ENCODE measurements at places on chromosomes 12 and 14. TPM values are rescaled to one million over a fixed set of nuclear protein-coding genes. Genes with fewer than 3 reads are reported as not detected.

DNA sequence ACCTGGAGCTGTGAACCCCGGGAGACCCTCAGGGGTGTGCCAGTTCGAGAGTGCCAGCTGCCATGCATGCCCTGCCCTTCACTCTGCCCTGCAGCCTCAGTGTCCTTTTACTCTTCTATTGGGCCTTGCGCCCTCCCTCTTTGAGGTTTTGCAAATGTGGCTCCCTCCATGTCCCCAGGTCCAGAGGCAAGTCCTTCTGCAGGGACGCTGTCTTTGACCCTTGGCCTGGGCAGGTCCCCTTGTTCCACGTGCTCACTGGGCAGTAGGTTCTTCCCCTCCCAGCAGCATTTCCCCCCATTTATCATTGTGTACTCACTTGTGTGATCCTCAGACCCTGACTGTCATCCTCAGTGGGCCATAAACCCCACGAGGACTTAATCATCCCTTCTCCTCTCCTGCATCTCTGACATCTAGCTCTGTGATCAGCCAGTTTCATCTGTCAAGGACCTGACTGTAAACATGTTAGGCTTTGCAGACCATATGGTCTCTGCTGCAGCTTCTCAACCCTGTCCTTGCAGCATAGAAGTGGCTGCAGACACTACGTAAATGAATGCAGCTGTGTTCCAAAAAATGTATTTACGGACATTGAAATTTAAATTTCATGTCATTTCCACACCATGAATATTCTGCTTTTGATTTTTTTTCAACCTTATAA lies 36.6 kb downstream of the TSPAN9 start:
- no peak for DNase-seq
- H3K27ac ChIP-seq, result no peak overlapping the region
- H3K27me3 ChIP-seq, result no peaks in the 10 kb centered on the region
- no peaks in the 10 kb centered on the region for H3K36me3 ChIP-seq

- H3K27me3 ChIP-seq, result no peaks in the 10 kb centered on the region
- no peaks in the 10 kb centered on the region for H3K36me3 ChIP-seq
- H3K27ac ChIP-seq, result no peak overlapping the region
Measured at GRCh38 chr12:52969828-52970569, 21.1 kb downstream of the KRT18 start.

DNA sequence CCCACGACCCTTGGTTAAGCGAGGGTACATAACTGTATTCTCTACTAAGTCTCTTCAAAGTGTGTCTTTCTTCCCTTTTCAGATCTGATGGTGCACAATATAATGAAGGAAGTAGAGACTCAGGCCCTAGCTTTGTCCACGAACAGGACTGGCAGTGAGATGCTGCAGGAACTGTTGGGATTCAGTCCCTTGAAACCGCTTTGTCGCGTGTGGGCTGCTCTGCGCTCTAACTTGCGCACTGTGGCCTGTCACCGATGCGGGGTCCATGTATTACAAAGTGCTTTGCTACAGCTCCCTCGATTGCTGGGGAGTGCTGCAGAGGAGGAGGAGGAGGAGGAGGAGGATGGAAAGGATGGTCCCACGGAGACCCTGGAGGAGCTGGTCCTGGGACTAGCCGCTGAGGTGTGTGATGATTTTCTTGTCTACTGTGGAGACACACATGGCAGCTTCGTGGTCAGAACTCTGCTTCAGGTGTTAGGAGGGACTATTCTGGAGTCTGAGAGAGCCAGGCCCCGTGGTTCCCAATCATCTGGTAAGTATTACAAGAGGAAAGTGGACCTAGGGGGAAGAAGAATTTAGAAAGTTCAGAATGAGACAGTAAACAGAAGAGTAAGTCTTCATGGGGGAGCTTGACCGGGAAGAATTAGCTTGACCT lies 803 bp downstream of the NOP9 start:
- DNase-seq, result no peak
- H3K36me3 ChIP-seq, result no peaks in the 10 kb centered on the region
- peak overlapping the region; percentile 32 for H3K27ac ChIP-seq
- H3K4me3 ChIP-seq, result peak overlapping the region; percentile 93

DNA sequence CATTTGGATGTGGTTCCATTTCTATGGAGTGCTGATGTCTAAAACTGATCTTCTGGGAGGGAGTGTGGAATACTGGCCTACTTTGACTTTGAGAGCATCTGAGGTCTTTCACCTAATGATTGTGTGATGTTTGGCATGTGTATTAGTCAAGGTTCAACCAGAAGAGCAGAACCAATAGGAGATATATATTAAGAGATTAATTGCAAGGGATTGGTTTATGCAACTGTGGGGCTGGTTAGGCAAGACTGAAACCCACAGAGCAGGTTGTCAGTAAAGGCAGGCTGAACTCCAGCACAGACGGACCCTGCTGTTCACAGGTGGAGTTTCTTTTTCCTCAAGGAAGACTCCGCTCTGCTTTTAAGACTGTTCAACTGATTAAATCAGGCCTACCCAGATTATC lies 11.6 kb downstream of the BMAL2 start:
- no peak overlapping the region for H3K4me3 ChIP-seq
- H3K36me3 ChIP-seq, result no peaks in the 10 kb centered on the region

GRCh38 chr14:101723061-101723595 lies 38.4 kb upstream of the PPP2R5C start:
- no peak overlapping the region for H3K27ac ChIP-seq
- no peaks in the 10 kb centered on the region for H3K4me1 ChIP-seq
- no peak overlapping the region for H3K4me3 ChIP-seq
- DNase-seq, result no peak

GRCh38 chr12:52600475-52600874 lies 788 bp downstream of the KRT72 start:
- no peak overlapping the region for H3K27ac ChIP-seq
- H3K36me3 ChIP-seq, result no peaks in the 10 kb centered on the region
- no peak for DNase-seq
- H3K4me1 ChIP-seq, result no peaks in the 10 kb centered on the region

- DNase-seq, result no peak
- H3K36me3 ChIP-seq, result no peaks in the 10 kb centered on the region
- no peaks in the 10 kb centered on the region for H3K27me3 ChIP-seq
- H3K4me3 ChIP-seq, result no peak overlapping the region
- no peaks in the 10 kb centered on the region for H3K4me1 ChIP-seq
- H3K27ac ChIP-seq, result no peak overlapping the region
Measured at GRCh38 chr14:76589246-76589645, 172.0 kb upstream of the VASH1 start.

GRCh38 chr14:25247609-25248008 lies 197.7 kb upstream of the STXBP6 start:
- no peaks in the 10 kb centered on the region for H3K27me3 ChIP-seq
- H3K36me3 ChIP-seq, result no peaks in the 10 kb centered on the region
- no peak for DNase-seq

DNA sequence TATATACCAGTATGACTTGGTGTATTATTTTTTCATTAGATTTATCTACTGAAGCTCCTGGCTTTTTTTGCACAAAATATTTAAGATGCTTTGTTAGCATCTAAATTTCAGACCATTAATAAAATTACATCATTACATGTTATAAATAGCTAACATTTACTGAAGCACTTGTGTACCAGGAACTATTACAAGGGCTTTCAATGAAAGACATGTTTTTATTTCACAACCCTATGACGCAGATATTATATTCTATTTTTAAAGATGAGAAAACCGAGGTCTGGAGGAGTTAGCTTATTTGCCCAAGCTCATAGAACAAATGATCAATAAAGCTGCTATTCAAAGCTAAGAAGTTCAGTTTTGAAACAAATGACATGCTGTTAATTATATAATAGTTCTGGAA lies 420.4 kb upstream of the DCN start:
- H3K27ac ChIP-seq, result no peak overlapping the region
- no peaks in the 10 kb centered on the region for H3K36me3 ChIP-seq
- H3K27me3 ChIP-seq, result no peaks in the 10 kb centered on the region
- DNase-seq, result no peak
- H3K4me3 ChIP-seq, result no peak overlapping the region

GRCh38 chr12:90659060-90659459 lies 295.9 kb downstream of the CCER1 start:
- no peaks in the 10 kb centered on the region for H3K27me3 ChIP-seq
- H3K36me3 ChIP-seq, result no peaks in the 10 kb centered on the region
- H3K4me3 ChIP-seq, result no peak overlapping the region
- no peaks in the 10 kb centered on the region for H3K4me1 ChIP-seq
- no peak overlapping the region for H3K27ac ChIP-seq
- DNase-seq, result no peak

DNA sequence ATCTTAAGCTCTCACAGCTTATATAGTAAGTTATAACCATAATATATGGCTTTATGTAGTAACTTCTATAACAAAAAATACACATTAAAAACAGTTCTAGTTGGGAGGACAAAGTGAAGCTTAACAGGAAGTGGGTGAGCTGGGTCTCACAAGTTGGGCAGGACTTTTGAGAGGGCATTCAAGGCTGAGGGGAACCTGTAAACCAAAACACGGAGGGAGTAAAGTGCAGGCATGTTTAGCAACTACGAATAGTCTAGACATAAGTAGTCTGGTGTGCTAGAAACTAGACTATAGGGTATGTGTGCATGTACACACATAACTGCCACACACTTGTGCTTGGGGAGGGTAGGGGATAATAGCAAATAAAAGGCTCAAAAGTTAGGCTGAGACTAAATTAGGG lies 14.2 kb upstream of the NEK9 start:
- H3K36me3 ChIP-seq, result no peaks in the 10 kb centered on the region
- no peaks in the 10 kb centered on the region for H3K27me3 ChIP-seq
- no peak overlapping the region for H3K4me3 ChIP-seq
- no peak overlapping the region for H3K27ac ChIP-seq
- H3K4me1 ChIP-seq, result peaks cover 5% of the 10 kb centered on the region

The RERGL gene
- polyA plus RNA-seq, result 62.9 TPM

The C12orf54 gene
- 0.67 TPM for polyA plus RNA-seq

The FOXG1 gene
- 0.10 TPM for polyA plus RNA-seq

The B4GALNT1 gene
- polyA plus RNA-seq, result 1.3 TPM

The PLEKHH1 gene
- 2.0 TPM for polyA plus RNA-seq

The TDRD9 gene
- 0.23 TPM for polyA plus RNA-seq

The PTCSC3 gene
- not detected for polyA plus RNA-seq

The NR4A1 gene
- 41.7 TPM for polyA plus RNA-seq

The FGF6 gene
- not detected for polyA plus RNA-seq

The PUS1 gene
- polyA plus RNA-seq, result 3.5 TPM
